ENCODE measurements at places on chromosomes 2 and 18.

DNA sequence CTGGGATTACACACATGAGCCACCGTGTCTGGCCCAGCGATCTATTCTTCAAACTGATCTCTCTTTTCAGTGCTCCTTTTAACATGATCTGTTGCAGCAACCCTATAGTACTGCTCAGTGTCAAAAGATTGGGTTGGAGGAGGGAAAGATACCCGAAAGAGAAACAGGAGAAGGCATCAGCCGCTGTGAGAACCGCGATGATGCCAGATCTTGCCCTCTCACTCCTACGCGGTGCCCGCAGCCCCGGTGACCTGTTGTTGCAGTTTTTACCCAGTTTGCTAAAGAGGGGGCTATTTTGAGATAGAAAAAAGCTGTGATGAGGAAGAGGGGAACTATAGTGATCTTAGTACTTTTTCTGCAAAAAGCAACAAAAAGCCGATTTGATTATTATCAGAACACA is 335.5 kb downstream of the KCNS3 start:
- DNase-seq = no peak

DNA sequence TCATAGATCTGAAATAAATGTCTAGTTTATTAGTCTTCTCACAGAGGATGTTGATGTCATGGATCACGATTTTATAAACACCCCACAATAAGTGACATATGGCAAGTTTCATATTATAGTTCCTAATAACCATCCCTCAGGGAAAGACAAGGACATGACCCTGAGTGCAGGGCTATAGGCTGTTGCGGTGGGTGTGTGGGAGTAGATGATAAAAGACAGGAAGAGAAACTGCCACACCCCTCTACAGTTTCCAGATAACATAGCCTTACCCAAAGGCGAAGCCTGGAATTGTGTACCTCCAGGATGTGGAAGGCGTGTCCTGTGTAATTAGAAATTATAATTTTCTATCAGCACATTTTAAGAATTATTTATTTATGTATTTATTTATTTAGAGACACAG is 2.4 kb upstream of the NEDD4L start:
- DNase-seq = no peak

GRCh38 chr18:79260510-79260909 is 135.2 kb upstream of the NFATC1 start:
- no peak for DNase-seq

GRCh38 chr2:202429164-202429980 is 53.2 kb downstream of the BMPR2 start:
- no peak for DNase-seq

DNA sequence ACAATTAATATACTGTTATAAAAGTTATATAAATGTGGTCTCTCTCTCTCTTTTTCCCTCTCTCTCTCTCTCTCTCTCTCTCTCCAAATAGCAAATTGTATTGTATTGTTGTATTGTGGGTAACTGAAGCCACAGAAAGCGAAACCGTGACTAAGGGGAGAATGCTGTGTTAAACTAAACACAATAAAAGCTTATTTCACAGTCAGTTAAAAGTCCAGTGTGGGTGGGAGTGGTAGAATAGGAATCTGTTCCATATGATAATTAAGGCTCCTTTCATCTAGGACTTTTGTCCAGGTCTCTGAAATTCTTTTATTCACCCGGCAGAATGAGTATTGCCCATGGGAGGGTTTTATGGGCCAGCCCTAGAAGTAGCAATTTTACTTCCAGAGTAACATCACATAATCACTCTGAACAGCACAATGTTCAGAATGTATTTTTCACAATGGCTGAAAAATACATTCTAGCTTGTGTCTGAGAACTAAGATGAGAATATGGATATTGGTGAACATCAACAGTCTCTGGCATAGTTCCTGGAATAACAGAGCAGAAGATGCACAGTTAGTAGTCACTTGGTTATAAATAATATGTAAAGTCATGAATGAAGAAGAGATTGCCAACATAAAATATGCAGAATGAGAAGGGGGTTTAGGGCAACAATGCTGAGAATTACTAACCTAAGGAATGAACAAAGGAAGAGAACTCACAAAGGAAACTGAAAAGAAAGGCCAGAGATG is 399.1 kb downstream of the PLCL1 start:
- no peak for DNase-seq

GRCh38 chr18:45551142-45551815 is 64.0 kb upstream of the SLC14A2 start:
- DNase-seq = no peak

GRCh38 chr18:13726972-13727331 is 479 bp downstream of the RNMT start:
- no peak for DNase-seq

GRCh38 chr2:196182439-196183171 is 11.2 kb upstream of the STK17B start:
- DNase-seq = no peak

GRCh38 chr2:10867692-10868420 is 43.9 kb upstream of the KCNF1 start:
- no peak for DNase-seq

- DNase-seq = no peak
Observed at GRCh38 chr2:233100192-233100998, 40.3 kb downstream of the INPP5D start.

DNA sequence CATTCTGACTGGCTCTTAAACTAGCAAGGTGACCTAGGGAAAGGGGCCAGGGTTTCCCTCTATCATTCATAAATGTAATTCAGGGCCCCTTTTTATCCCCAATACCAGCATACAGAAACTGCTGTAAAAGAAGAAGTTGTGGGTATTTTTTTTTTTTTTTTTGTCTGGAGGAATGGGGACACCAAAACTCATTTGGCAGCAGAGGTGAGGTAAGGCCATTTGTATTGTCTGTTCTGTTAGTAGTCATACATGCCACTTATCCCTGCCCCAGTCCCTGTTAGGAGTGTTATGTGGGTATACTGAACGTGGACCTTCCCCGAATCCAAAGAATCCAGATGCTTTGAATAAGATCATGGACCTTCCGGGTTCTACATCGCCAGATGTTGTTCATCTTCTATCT is 1.7 kb downstream of the SEPTIN2 start:
- DNase-seq = no peak

DNA sequence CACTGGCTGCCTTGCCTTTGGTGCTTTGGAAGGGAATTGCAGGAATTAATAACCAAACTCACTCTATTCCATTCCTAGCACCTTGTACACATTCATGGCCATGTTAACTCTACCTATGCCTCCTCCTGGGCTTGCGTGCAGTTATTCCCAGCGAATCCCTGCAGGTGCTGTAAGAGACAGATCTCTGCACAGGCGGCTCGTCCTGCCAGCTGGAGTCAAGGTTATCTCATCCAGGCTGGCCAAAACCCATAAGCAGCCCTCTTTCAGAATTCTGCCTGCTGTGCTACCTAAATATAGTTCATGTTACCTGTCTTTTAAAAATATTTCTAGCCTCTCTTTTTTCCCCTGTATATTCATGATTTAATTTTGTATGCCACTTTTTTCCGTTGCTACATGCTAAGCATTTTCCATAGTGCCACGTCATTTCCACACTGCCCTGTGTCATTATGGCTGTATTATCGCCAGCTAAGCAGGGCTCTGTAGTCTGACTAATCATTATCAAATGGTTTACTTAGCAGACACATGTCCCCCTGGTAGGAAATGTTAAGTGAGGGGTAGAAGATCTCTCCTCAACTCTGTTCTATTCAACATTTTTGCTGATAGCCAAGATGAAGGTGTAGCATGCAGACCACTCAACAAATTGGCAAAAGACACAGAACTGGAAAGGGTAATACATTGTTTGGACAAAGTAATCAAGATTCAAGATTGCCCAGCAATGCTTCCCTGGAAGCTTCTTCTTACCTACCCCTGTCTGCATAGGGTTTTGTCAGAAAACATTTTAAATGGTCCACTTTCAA is 79.7 kb upstream of the TAF1B start:
- DNase-seq = no peak

DNA sequence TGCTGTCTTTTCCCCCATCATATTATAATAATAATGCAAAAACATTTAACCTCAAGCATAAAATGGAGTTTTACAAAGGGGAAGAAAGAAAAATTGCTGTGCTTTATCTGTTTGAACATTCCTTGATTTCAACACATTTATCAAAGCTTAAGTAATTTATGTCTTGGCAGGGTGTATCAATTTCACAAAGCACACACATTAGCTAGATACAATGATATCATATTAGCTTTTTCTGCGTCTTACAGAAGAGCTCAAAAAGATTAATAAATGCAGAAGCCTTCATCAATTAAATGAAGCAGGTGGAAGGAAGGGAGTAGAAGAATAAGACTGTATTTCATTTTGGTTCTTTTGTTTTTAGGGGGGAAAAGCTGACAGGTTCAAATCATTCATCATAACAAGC is 103.0 kb downstream of the NXPH2 start:
- no peak for DNase-seq
